ENCODE measurements at places on chromosomes 4 and X.
A peak's percentile ranks its signal among the peaks of the same experiment; 100 is the strongest.

- no peak for DNase-seq
Measured at GRCh38 chrX:19204636-19205035, 82.4 kb upstream of the ADGRG2 start.

GRCh38 chrX:150845091-150845490 lies 53.4 kb downstream of the CD99L2 start:
- DNase-seq, result no peak

- no peak for DNase-seq
Measured at GRCh38 chr4:57220734-57221133, 110.5 kb upstream of the IGFBP7 start.

DNA sequence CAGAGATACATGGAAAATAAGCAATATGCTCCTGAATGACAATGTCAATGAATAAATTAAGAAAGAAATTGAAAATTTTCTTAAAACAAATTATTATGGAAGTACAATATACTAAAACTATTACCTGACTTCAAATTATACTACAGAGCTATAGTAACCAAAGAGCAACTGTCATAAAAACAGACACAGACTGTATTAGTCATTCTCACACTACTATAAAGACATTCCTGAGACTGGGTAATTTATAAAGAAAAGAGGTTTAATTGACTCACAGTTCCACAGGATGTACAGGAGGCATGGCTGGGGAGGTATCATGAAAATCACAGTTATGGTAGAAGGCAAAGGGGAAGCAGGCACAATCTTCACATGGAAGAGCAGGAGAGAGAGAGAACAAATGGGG lies 60.0 kb upstream of the CYSLTR1 start:
- DNase-seq, result no peak

- DNase-seq, result no peak
Measured at GRCh38 chr4:83074086-83074704, 39.2 kb downstream of the COPS4 start.

DNA sequence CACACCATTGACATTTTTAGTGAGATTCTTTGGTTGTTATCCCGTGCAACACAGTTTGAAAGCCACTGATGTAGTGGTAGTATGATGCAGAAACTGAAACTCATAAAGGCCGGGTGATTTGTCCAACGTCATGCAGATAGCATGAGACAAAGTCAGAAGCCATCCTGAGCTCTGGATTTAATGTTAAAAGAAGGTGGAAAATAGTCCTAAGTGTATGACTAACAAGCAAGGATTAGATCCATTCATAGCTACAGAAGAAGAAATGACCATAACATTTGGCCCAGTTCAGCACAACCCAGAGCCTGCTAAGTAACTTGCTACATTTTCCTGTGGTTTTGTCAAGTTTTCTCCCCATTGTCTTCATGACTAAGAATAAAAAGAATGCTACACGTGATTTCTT lies 142.4 kb downstream of the AMELX start:
- no peak for DNase-seq

- DNase-seq, result no peak
Measured at GRCh38 chrX:129934461-129934860, 28.5 kb downstream of the UTP14A start.

DNA sequence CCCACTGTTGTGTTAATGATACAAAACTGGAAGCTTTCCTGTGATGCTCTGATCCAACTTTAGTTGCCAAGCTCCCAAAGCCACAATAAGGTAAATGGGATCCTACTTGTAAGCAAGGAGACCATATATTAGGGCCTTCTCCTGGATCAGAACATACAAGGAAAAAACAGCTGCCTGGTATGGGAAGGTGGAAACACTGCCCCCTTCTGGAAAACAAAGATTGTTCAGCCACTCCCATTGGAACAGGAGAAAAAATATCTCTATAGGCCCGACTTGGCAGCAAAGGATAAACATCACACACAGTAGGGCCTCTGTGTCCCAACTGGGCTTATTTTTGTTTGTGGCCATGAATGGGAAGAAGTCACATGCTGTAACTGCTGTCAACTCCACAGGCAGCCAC lies 166.5 kb downstream of the TBX22 start:
- no peak for DNase-seq

DNA sequence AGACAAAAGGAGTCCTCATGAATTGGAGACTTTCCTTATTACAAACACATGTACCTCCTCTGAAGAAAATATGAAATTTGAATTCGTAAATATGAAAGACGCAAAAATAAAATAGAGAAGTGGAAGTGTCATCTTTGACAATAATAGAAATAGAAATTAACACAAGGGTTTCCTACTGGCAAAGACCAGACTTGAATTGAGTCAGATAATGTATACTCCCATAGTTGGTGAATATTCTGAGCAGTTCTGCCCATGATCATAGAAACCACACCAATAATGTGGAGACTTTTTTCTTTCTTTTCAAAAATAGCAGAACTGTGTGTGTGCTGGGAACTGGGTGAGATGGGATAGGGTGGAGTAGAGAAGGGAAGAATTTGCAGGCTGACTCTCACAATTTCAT lies 277.7 kb upstream of the TET2 start:
- no peak for DNase-seq

DNA sequence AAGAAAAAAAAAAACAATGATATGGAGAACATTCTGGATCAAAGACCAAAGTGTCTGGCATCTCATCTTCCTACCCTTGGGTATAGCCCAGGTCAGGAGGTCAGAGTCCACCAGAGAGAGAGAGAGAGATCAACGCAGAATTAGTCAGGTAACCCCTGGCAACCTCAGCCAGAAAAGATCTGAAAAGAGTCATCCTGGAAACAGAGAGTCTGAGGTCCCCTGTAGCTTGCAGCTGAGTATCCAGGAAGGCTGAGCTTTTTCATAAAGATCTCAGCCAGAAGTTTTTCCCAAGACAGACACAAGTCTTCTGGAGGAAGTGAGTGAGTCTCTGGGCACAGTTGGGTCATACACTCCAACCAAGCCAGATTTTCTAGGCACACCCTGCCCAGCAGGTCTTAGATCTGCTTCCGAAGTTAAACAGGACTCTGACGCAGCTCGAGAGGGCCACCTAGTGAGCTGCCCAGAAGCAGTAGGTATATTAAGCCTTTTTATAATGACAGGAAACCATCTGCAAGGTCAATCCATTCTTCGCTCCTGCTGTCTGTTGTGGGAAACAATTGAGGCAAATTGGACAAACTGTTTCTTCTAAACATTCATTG lies 35.7 kb downstream of the ACE2 start:
- DNase-seq, result no peak

- no peak for DNase-seq
Measured at GRCh38 chrX:79365591-79365990, 1.5 kb downstream of the ITM2A start.

DNA sequence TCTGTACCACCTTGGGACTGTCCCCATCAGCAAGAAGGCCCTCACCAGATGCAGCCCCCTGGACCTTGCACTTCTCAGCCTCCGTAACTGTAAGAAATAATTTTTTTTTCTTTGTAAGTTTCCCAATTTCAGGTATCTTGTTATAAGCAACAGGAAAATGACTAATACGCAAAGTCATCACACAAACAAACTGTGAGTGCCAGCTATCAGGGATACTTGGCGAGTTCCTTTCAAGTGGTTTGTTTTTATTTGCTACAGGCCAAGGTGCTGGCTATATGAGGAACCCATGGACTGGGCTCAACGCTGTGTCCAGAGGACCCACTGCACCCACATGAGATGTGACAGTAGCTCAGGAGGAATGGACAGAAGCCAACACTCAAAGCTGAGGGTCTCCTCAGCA lies 11.5 kb upstream of the GPM6B start:
- no peak for DNase-seq

DNA sequence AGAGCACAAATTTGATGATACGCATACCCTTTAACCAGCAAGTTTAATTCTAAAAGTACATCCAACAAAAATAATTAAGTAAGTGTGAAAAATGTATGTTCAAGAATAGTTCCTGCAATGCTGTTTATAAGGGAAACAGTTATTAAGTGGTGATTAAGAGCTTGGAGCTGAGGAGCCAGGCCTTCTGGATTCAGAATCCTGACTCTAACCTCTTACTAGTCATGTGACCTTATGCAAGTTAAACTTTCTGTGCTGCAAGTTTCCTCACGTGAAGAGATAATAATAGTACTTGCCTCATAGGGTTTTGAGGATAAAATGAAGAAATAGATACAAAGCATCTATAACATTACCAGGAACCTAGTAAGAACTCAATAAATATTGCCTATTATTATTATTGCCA lies 77.7 kb downstream of the FAM13A start:
- no peak for DNase-seq

- DNase-seq, result peak; percentile 31
Measured at GRCh38 chr4:75939890-75940691, 722 bp downstream of the NAAA start.

DNA sequence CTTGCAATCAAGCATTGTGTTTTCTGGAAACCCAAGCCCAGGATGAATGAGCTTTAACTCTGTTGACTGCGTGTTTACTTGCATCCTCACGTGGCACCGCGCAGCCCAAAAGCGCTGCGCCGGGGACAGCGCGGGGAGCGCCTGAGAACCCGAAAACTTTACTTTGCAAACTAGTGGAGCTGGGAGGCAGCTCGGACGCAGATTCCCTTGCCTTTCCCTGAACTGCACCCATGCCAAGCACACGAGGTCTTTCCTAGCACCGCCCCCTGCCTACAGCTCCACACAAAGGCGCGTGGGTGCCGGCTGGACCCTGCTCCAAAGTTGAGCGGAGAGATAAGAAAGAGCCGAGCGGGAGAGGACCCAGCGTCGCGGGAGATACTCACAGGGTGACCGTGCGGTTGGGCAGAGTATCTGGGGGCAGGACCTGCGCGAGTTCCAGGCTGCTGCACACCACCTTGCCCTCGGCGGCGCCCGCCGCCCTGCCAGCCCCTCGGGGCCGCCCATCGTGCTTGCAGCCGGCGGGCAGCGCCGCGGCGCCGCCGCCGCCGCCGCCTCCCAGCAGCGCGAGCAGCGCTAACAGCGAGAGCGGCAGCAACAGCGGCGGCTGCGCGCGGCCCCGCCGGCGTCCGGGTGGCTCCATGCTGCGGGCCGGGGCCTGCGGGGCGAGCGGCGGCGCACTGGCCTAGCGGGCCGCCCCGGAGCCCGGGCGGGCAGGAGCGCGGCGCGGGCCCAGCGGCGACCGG lies 550 bp downstream of the ADGRA3 start:
- DNase-seq, result no peak

DNA sequence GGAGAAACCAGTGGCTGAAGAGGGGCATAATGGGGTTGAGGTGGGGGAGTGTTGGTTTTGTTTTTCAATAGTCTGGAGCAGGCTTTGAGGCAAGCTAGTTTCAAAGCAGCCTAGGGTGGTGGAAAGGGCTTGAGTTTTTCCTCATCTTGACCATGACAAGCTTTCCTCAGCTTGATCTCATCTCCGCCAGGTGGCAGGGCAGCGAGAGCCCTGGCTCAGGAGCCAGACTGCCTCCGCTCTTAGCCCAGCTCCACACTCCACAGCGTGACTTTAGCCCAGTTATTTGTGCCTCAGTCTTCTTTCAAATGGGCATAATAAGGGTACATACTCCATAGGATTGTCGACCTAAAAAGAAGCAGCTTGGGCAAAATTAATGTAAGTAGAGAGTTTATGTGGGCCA lies 29.9 kb upstream of the SOWAHD start:
- DNase-seq, result no peak

DNA sequence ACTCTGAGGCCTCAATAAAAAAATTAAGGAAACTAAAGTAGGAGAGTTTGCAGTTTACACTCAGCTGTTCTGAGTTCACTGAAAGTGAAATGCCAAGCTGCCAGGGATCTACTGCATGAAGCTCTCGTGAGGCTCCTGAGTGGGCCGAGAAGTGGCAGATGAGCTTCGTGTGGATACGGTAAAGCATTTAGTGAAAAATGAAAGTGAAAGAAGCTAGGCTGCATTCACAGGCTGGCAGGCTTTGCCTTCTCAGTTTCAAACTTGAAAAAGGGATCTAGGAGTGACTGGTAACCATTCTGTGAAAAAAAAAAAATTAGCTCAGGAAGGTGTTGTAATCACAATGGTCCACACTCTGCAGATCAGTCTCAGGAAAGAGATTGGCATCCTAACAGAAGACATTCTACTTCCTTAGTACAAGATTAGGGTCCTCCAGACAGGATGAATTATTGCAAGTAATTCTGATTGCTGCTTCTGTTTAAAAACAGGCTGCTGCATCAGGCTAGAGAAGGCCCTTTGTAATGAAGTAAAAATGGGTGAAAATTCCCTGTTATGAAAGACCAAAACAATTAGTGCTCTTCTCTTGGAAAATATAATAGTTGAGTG lies 679.9 kb downstream of the RPA4 start:
- peak; percentile 1 for DNase-seq

DNA sequence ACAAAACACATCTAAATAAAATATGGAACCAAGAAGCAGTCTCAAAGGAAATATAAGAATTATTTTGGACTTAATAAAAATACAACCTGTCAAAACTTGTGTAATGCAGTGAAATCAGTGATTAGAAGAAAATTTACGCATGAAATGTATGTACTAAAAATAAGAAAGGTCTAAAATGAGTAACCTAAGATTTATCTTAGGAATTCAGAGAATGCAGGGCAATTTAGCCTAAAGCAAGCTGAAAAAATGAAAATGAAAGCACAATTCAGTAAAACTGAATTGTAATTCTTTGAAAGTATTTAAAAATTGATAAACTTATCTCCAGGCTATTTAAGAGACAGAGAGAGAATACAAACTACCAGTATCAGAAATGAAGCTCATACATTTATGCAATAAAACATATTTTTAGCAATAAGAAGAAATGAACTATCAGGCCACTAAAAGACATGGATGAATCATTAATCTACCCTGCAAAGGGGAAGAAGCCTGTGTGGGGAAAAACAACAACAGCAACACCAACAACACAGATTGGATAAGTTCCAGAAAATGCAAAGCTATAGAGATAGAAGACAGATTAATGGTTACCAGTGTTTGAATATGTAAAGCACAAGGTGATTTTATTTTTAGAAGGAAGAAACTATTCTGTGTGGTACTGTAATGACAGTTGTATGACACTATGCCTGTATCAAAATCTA lies 442.0 kb upstream of the ADGRL3 start:
- no peak for DNase-seq

GRCh38 chr4:158936238-158936637 lies 166.6 kb upstream of the RAPGEF2 start:
- DNase-seq, result no peak

DNA sequence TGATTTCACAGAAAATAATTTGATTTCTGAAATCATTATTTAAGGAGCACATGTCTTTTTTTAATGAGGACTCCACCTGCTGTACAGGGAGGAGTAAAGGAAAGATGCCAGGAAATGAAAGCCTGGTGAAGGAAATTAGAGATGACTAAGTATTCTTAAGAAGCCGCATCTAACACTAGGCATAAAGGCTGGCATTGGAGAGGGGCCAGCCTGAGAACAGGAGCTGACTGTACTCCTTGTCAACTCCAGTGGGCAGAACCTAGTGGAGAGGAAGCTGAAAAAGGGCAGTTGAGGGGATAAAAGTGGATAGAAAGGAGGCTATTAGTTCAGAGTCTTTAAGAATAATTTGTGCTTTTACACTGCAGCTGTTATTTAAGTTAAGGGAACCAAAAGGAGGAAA lies 393.0 kb downstream of the PPP1R2C start:
- DNase-seq, result no peak

- no peak for DNase-seq
Measured at GRCh38 chr4:145808021-145808650, 128.2 kb downstream of the C4orf51 start.
